ENCODE measurements at places on chromosomes 11 and 22. TPM values are rescaled to one million over a fixed set of nuclear protein-coding genes. Genes with fewer than 3 reads are reported as not detected.

PGA5 gene
- total RNA-seq, result 0.27 TPM

PRRG4 gene
- 0.09 TPM for total RNA-seq

HPX gene
- total RNA-seq, result 1.3 TPM

MMP7 gene
- total RNA-seq, result not detected

MMP1 gene
- 0.04 TPM for total RNA-seq

CSNK2A3 gene
- total RNA-seq, result 2.6 TPM

PDGFD gene
- 25.7 TPM for total RNA-seq

LRRC56 gene
- total RNA-seq, result 2.0 TPM
